IPS-NIHi11 (cell line): ENCODE measurements at places on chromosomes 11 and 22.

DNA sequence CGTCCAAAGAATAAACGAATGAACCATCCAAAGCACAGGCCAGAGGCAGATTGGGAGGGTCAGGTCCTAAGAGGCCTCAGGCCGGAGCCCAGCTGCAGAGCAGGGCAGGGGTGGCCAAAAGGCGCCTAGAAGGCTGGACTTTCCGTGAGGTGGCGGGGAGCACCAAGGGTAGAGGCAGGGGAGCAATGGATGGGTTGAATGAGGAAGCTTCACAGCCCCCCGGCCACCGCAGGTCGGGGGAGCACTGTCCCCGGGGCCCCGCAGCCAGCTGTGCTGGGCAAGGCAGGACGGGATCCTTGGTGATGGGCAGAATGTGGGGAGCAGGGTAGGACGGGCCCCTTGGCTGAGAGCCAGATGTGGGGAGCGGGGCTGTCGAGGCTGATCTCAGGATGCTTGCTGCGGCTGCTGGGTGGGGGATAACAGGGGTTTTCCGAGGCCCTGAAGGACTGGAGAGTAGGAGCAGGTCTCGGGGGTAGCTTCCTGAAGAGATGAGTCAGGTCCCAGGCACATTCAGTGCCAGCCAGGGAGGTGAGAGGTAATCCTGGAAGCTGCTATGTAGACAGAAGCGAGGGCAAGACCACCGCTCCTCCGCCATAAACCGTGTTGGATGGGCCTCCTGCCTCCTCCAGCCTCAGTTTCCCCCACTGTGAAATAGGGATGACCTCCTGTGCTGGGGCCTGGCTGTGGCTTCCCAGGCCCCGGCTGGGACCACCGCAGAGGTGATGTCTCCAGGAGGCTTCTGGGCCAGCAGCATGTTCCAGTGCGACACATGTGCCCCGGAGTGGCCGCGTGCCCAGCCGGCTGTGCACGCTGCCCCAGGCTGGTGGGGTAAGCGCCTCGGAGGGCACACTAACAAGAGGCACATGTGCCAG is 34.6 kb upstream of the KCNQ1OT1 start:
- no peak for DNase-seq

GRCh38 chr22:49154433-49154832 is 673.2 kb downstream of the BRD1 start:
- DNase-seq: no peak

DNA sequence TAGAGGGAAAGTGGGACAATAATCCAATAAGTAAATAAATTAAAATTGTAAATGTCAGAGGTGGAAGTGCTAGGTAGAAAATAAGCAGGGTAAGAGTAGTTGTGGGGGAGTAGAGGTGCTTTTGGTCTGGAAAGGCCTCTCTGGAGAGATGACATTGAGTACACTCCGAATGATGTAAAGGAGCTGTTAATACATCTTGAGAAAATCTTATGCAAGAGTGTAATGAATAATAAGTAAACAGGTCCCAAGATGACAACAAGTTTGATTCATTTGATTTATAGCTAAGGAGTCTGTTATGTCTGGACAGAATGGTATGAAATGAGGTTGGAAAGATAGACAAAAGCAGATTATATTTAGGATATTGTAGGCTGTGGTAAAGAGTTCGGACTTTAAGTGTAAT is 87.5 kb downstream of the TMEM135 start:
- DNase-seq: no peak

- DNase-seq: peak; percentile 50
These were observed 1.1 kb upstream of the MRGPRX4 start for GRCh38 chr11:18171377-18172000.

DNA sequence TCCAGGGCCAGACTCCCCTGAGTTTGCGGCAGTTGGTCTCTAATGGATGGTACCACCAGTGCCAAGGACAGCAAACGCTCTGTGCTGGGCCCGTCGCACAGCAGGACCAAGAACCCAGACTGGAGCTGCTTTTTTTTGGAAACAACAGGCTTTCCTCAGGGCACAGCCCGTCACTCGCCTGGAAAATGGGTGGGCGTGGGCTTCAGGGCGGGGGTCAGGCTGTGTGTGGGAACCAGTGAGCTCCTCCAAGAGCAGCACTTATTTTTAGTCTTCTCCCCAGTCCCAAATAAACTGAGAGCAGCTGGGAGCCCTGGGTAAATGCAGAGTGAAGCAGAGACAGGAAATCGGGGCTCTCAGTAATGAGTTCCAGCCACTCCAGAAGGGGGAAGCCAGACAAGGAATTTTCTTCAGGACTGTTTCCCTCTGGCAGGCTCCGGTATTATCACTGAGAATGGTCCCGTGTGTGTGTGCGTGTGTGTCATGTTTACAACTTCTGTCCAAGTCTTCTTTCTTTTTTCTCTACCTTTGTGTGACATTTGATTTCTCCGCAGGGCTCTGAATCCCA is 63.0 kb downstream of the PPFIBP2 start:
- no peak for DNase-seq

DNA sequence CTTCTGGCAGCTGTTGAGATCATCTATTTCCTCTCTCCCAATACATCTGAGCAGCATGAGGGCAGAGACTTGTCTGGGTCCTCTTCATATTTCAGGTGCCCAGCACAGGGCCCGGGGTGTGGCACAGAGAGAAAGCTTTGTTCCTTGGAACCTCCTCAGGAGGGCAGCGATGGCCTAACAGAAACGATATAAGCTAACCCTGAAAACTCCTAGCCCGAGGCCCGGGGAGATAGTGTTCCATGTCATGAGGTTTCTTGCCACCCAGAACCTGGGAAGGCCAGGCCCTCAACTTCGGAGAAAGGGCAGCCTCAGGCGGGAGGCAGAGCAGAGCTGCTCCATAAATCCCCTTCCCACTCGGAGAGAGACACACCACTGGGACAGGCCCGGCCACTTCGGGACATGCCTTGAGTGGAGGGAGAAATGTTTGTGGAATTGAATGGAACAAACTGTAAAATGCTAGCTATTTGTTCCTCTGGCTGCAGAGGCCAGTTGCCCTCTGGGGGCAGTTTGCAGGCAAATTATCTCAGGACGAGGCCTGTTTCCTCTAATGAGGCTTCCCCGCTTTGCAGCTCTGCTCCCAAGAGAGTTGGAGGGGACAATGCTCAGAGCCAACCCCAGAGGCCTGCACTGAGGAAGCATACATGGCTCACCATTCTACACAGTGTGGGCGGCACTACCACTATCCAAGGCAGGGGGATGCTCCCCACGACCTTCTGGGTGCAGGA is 11.6 kb downstream of the ARRB1 start:
- no peak for DNase-seq

DNA sequence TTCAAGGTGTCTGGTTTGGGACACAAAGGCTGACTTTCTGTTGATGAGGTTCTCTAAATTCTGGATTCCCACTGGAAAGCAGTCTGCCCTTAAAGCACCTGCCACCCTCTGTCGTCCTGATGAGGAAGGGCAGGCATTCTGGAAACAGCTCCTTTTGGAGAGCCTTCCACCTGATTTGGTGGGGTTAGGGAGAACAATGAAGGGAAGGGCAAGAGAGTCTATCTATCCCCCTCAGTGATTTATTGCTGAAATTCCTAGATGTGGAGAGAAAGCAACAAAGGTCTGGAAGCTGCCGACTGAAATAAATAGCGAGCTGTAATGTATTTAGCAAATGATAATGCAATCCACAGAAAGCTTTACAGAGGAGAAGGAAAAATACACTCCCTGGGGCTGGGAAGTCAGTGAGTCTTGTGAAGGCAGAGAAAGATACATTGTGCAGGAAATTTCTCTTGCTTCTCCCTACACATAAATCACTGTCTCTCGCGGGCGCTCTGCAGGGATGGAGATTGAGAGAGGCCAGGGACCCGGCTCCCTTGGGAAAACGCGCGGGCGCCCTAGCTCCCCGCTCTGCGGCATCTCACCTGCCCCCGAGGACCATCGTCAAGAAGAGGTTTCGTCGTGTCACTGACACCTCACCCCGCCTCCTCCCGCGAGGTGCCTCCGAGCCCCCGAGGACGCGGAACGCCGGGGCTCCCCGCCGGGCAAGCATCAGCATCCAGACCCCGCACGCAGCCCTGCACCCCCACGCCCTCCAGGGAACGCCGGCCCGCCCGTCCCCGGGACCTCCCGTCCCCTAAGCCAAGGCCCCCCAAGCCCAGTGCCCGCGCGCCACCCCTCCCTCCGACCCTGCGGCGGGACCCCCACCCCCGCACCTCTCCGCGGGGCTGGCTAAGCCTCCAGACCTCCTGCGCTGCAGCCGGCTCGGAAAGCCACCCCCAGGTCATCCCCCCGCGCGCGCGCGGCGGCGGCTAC is 673 bp downstream of the CDON start:
- peak; percentile 65 for DNase-seq

- DNase-seq: no peak
These were observed 9.9 kb downstream of the CTSC start for GRCh38 chr11:88327462-88328143.

GRCh38 chr11:116601814-116602636 is 170.8 kb downstream of the BUD13 start:
- DNase-seq: no peak

- no peak for DNase-seq
These were observed 55.3 kb downstream of the EHF start for GRCh38 chr11:34676227-34676626.
